ENCODE measurements at places on chromosomes 3 and 15. TPM values are rescaled to one million over a fixed set of nuclear protein-coding genes. Genes with fewer than 3 reads are reported as not detected.

DNA sequence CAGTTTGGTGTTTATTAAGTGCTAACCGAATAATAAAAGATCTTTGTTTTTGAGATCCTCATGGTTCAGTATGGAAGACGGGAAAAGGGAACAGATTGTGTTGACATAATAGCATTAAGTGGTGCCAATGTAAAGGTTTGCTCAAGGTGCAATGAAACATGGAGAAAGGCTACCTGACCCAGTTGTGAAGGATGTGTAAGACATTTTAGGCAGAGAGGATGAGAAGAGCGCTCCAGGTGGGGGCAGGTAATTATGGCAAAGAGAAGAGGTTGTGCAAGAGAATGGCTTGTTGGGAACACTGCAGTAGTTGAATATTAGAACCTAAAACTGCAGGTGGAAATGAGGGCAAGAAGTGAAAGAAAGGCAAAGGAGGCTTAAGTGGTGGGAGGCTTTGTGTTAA is 140.8 kb downstream of the DIPK2A start:
- no peak for DNase-seq

- DNase-seq = no peak
Observed at GRCh38 chr15:34206011-34206410, 3.9 kb downstream of the KATNBL1 start.

DNA sequence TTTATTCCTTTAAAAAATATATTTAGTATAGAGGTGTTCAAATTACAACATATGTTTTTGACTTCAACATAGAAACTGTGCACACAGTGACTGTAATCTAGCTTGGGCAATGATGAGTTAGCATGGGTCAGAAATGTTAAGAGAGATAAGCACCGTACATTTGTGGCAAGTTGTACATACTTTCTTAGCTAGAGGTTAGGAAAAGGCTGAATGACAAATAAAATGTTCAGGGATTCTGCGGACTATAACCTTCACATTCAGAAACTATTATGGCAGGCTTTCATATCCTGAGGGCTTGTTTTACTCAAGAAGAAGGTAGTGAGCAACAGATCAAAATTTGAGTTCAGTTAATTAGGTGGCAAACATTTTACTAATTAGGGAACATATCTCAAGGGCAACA is 379.7 kb upstream of the EPHA6 start:
- DNase-seq = no peak

- no peak for DNase-seq
Observed at GRCh38 chr15:92870010-92870591, 30.0 kb upstream of the CHD2 start.

DNA sequence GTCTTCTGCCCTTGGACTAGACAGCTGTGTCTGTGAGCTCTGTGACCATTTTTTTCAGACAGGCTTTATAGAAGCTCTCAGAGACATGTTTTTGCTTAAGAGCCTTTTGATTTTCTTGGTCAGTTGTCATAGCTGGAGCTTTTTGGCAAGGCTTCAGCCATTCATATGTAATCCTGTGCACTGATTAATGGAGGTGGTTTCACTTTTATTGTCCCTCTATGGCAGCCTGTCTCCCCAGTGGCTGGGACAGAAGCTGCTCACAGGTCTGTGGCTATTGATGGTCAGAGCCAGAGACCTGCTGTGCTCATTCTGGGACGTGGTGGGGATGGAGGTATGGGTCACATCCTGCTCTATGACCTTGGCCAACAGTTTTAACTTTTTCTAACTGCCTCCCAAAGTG is 226.6 kb upstream of the LRRFIP2 start:
- no peak for DNase-seq

- DNase-seq = no peak
Observed at GRCh38 chr3:60094392-60094947, 1044.6 kb upstream of the CFAP20DC start.

GOLGA6D gene
- total RNA-seq = not detected

- no peak for DNase-seq
Observed at GRCh38 chr3:195172896-195173295, 98.1 kb downstream of the XXYLT1 start.

DNA sequence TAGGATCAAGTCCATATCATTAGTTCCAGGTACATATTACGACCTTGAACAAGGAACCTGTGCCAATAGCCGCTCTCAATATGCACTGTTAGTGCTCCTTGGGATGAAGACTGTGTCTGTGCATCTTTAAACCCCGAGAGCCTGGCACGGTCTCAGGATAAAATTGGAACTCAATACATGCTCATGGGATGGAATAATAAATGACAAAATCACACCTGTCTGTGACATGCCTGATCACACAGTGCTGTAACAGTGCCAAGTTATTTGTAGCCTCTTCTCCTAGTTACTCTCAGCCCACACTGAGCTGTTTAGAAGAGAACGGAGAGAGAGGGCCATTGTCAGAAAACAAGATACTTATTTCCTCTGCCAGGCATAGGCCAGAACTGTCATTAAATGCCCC is 82.2 kb downstream of the SSR3 start:
- DNase-seq = no peak

TFDP2 gene
- 146 TPM for total RNA-seq

ITIH3 gene
- total RNA-seq = under 0.01 TPM

Data from osteoblast (primary cell).